ENCODE measurements at places on chromosomes 1 and 21.

- DNase-seq, result no peak
Measured at GRCh38 chr1:60234776-60235175, 161.2 kb upstream of the C1orf87 start.

- DNase-seq, result no peak
Measured at GRCh38 chr21:21096956-21097355, 98.7 kb downstream of the NCAM2 start.

GRCh38 chr1:211589782-211590721 lies 11.1 kb upstream of the SLC30A1 start:
- no peak for DNase-seq

DNA sequence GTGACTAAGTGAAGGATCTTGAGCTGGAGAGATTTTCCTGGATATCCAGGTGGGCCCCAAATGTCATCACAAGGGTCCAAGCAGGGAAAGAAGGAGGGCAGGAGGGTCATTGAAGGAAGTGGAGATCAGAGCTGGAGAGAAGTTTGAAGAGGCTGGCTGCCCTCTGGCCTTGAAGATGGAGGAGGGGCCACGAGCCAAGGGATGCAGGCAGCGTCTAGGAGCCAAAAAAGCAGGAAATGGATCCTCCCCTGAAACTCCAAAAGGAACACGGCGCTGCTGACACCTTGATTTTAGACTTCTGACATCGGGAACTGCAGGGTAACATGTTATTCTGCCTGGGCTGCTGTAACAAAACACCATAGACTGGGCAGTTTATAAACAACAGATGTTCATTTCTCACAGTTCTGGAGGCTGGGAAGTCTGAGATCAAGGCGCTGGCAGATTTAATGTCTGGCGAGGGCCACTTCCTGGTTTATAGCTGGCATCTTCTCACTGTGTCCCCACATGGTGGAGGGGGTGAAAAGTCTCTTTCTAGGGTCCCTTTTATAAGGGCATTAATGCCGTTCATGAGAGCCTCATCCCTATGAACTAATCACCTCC lies 28.8 kb upstream of the ZBTB21 start:
- no peak for DNase-seq

- DNase-seq, result no peak
Measured at GRCh38 chr1:155035936-155036335, 2.3 kb downstream of the DCST1 start.

DNA sequence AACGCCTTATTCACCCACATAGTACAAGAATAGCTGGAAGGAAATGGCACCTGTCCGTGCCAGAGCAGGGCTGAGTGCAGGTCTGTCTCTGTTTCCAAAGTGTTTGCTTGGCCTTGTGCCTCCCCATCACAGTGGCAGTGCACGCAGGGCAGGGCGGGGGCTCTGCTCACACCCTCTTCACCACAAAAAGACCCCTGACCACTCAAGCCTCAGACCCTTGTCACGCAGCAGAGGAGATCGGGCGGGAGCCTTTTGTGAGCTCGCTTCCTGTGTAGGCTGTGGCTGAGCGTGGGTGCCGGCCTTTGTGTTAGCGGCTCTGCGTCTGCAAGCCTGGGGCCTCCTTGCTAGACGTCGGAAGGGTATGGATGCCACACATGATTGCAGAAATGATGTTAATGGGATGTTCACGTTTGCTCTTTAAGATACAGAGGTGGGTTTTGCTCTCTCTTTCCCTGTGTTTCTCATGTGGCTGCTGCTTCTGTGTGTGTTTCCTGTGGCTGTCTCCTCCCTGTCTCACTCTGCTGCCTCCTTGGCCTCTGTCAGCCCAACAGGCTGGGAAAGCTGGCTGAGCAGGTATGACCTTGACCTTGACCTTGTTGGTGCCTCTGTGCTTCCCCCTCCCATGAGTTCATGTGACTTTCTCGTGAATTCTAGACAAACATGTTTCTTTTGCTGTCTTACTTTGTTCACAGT lies 45.4 kb downstream of the S100B start:
- DNase-seq, result no peak

GRCh38 chr1:172609528-172609927 lies 49.4 kb upstream of the FASLG start:
- no peak for DNase-seq

DNA sequence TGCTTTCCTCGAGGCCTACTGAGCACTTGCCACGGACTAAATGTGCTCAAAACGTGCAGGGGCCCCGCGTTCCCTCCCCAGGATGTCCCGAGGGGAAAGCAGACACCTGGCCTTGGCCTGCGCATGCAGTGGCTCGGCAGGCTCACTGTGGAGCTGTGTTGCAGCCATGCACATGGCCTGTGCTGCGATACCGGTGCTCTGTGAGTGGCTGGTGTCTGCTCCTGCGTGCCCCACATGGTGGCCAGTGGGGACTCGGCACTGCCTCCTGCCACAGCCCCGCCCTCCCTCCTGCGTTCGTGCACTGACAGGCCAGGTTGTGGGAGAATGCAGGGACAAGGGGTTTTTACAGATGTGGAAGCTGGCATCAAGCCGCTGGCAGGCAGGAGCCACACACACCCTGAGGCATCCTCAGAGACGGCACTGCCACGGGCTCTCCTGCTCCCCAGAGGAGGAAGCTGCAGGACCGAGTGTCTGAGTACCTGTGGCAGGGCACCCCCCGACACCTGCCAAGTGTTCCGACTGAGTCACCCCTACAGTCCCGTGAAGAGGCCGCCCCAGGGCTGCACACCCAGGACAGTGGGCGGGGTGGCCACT lies 16.9 kb upstream of the PTTG1IP start:
- no peak for DNase-seq

DNA sequence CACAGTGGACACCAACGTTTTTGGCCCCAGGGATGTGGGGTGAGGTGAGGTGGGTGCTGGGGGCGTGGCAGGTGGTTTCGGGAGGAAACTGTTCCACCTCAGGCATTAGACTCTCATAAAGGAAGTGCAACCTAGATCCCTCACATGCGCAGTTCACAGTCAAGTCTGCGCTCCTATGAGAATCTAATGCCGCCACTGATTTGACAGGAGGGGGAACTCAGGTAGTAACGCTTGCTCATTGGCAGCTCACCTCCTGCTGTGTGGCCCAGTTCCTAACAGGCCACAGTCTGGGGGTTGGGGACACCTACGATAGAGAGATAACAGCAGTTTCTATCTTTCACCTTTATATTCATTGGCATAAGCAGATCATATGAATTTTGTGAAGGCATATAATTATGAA lies 347.1 kb downstream of the VAV3 start:
- no peak for DNase-seq

DNA sequence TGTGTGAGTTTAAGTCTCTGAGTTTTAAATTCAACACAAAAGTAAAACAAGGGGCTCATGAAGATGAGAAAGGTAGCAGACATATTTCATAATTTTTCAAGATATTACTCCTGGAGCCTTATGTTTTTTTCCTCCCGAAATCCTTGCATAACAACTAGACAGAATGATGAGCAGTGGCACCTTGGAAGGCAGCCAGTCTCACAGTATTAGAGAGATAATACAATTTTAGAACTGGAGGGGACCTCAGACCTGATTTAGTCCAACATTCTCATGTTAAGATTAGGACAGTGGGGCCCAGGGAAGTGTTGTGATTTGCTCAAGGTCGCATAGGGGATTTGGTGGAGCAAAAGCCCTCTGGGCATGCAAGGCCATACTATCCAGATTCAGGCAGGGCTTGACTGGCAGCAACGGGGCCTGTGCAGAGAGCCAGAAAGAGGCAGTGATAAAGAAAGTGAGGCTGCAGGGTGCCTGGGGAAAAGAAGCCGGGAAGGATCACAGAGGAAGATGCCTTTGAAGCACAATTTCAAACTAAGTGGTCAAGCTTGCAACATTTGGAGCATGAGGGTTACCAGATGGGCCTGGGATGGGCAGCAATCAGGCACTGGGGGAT lies 31.4 kb upstream of the BCL9 start:
- DNase-seq, result no peak

GRCh38 chr1:107526524-107527198 lies 385.8 kb downstream of the NTNG1 start:
- no peak for DNase-seq

- DNase-seq, result no peak
Measured at GRCh38 chr1:4016351-4017130, 116.5 kb upstream of the C1orf174 start.

DNA sequence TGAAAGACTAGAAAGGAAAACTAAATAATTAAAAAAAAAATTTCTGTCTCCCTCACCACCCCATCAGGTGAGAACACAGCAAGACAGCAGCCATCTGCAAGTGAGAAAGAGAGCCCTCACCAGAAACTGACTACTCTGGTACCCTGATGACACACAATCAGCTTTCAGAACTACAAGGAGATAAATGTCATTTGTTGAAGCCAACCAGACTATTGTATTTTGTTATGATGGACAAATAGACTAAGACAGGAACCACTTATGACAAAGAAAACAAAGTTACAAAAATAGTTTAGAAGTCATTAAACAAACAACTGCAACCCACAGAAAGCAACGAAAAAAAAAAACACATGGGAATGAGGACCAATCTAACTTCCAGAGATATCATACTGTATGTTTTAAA lies 98.3 kb downstream of the FAF1 start:
- DNase-seq, result no peak

DNA sequence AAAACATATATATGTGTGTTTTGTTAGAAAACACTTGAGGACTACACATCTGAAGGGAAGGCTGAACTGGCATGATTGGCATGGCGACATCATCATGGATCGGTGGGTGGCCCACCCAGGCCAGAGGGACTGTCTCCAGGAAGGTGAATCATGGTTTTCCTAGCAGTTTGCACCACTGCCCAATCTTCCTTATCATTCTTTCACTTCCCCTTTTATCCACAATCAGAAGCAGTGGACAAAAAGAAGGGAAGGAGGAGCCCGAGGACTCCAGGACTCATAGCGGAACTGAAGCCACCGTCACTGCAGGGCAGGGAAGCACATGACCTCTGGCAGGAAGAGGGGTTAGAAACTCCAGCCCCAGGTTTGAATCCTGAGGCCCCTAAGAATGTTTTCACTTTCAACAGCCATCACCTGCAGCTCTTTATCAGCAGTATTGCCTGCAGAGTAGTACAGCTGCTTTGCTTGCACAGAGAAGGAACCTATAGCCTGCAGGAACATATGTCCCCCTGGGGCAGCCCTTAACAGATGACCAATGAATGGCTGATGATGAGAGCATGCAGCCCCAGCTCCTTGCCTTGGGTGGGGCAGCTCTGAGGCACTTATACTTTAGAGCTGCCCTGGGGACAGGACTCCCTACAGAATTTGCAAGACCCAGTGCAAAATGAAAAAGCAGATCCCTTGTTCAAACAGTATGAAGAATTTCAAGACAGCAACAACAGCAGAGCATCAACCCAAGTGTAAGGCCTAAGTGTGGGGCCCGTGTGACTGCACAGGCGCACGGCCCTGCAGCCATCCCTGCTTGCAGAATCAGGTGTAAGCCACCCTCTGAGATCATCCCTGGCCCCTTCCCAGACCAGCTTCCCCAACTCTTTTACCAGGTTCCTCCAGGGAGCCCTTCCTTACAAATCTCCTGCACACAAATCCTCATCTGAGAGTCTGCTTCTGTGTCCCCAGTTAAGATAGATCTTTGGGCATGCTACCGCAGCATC lies 241.8 kb upstream of the IRF2BP2 start:
- DNase-seq, result no peak
